Activated CD8-positive, alpha-beta memory T cell treated with anti-CD3 and anti-CD28 coated beads for 1 hour (primary cell): ENCODE measurements at places on chromosomes 16 and 17.

GRCh38 chr17:42317266-42317845, 29.1 kb downstream of the STAT5A start:
- no peak for DNase-seq

GRCh38 chr16:76175718-76176117, 101.5 kb upstream of the CNTNAP4 start:
- DNase-seq = no peak

DNA sequence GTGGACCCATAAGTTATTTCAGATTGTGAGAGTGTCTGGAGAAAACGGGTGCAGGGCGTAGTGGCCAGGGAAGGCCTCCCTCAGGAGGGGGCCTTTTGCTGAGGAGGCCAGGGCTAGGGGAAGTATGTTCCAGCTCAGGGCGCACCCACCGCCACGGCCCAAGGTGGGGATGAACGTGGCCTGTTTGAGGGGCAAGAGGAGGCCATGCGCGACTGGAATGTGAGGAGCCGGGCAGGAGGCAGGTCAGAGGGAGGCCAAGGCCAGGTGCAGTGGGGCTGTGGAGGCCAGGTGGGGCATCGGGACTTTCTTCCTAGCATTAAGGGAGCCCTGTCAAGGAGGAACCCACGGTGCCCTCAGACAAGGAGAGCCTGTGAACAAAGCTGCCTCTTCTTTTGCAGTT, 26.7 kb downstream of the SLC12A3 start:
- DNase-seq = no peak

DNA sequence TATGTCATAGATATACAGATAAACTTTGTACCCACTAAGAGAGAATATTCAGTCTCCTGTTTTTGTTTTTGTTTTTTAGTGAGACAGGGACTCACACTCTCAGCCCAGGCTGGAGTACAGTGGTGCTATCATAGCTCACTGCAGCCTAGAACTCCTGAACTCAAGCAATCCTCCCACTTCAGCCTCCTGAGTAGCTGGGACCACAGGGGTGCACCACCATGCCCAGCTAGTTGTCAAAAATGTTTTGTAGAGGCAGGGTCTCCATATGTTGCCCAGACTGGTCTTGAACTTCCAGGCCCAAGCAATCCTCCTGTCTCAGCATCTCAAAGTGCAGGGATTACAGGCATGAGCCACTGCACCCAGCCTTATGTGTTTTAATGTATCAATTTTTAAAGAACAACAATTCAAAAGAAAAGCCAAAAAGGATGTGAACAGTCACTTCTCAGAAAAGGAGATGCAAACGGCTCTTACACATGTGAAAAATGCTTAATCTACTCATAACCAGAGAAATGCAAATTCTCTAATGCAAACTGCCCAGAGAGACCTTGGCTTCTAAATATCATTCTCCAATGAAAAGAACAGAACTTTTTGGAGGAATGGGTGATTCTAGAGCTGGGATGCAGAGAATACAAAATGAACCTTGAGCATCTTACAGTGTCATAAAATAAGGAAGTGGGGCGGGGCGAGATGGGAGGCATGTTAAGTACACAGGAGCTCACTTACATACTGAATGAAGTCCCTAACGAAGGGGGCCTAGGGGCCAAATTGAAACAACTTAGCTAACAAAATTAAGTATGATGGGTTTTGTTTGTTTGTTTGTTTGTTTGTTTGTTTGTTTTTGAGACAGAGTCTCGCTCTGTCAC, 7.3 kb upstream of the CMTM3 start:
- no peak for DNase-seq

GRCh38 chr17:72421128-72422092, 300.6 kb downstream of the SOX9 start:
- no peak for DNase-seq

DNA sequence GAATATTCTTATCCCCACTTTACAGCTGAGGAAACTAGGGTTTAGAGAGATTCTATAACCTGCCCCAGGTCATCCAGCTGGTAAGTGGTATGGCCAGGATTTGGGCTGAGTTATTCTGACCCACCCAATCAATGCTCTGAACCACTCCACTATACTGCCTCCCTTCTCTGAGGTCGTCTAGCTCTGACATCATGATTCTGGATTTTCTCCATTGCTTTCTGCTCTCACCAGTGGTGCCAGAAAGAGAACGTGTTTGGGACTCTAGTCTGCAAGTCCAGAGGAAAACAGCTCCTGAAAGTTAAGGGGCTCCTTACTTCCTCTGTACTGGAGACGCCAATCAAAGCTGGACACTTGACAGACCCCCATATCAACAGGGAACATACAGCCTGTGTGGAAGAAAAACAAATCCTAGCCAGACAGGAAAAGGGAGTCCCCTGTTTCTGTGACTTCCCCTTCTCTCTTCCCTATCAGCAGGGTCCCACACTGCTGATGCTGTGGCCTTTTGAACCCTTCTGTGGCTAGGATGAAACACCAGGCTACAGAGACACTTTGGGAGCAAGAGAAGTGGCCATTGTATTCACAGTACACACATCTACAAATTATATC, 6.0 kb upstream of the EZH1 start:
- no peak for DNase-seq

DNA sequence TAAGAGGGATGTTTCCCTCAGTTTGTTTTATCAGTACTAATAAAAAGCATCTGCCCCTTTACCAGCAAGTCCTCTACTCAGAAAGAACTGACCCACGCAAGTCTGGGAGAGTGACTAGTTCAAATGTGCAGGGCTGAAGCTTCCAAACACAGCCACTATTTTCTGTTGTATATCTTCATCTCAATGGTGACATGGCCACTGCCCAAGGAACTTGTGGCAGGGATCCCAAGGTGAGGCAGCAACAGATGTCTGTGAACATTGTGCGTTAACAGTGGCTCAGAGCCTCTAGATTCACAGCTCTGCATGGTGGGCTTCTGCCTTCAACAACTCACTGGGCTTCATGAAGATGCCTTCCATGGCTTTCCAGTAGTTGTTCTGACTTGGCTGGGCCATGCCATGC, 3.7 kb upstream of the BLTP2 start:
- DNase-seq = no peak
